SK-MEL-5 (cell line): ENCODE measurements at places on chromosomes 16 and 17. TPM values are rescaled to one million over a fixed set of nuclear protein-coding genes. Genes with fewer than 3 reads are reported as not detected.

Gene AIPL1
- total RNA-seq = not detected in 2 replicates

GRCh38 chr17:600576-601243 is 113.9 kb downstream of the VPS53 start:
- DNase-seq = no peak

DNA sequence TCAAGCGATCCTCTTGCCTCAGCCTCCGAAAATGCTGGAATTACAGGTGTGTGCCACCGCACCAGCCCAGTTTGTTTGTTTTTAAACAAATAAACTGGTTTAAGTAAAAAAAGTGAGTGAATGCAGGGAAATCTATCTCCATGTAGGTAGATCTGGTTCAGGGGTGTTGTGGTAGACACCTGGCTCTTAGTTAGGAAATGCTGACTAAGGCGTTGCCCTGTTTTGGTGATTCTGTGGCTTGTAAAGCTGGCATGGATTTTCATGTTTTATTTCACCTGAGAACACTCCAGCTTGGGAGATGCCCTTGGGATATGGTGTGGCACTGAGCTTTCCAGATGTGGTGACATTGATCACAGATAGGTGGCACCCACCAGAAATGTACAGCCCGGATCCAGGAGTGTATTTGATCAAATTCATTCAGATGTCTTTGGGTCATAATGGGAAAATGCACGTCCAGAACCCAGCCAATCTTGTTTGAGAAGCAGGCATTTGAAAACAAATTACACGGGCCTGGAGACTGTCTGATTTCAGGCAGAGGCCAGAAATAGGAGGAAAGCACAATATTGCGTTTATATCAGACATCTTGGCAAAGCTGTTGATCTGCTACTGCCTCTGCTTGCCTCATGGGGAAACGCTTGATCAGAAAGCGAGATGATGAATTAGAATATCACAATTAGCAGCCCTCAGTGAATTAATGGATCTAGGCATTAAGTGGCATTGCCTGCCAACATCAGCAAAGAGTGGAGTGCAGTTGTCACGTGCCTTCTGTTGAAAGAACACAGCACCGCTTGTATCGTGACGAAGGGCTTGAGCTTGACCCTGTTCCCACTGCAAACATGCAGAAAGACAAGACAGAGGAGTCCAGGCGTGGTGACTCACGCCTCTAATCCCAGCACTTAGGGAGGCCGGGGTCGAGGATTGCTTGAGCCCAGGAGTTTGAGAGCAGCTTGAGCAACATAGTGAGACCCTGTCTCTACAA is 7.3 kb upstream of the IL34 start:
- DNase-seq = peak; percentile 16

Gene TBKBP1
- 7.7 and 8.3 TPM in 2 replicates for total RNA-seq

DNA sequence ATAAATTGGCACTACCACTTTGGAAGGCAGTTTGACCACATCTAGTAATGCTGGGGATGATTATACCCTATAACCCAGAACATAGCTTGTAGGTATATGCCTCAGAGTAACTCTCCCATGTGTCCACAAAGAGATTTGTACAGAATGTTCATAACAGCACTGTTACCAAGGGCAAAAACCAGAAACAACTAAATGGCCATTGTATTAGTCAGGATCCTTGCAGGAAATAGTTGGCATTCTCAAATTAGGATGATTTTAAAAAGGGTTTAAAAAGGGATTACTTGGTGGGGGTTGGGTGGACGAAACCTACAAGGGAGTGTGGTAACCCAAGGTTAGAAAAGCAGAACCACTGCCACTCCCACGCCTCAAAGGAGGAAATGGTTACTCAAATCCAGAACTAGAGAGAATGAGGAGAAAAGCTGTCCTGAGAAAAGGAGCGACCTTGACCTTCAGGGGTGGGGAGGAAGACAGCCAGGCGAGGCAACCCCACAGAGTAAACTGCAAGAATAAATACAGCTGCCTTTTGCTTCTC is 2.1 kb downstream of the CPPED1 start:
- DNase-seq = no peak

Gene SECTM1
- 0.37 and 0.50 TPM in 2 replicates for total RNA-seq

- no peak for DNase-seq
Measured at GRCh38 chr16:9966569-9967157, 215.6 kb downstream of the GRIN2A start.

GRCh38 chr16:56190677-56191155 is 573 bp upstream of the GNAO1 start:
- peak; percentile 15 for DNase-seq

DNA sequence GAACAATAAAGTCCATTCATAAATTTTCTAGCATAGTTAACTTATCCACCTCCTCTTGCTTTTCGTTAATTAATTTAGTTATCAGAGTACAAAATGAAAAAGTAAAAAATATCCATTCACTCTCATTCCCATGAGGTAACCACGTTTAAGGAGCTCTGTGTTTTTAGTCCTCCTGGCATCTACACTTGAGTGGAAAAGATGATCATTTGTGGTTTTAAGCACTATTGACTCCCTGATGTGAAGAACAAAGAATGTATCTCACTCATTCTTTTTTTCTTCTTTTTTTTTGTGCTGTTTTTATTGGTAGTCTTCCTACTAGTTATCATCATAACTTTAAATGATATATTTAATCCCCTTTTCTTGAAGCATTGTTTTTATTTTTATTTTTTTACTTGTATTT is 26.1 kb downstream of the QPRT start:
- DNase-seq = no peak

Gene ZSCAN10
- total RNA-seq = 0.13 TPM in 1 of 2 replicates, not detected in the other

- DNase-seq = no peak
Measured at GRCh38 chr16:68094614-68094934, 9.4 kb downstream of the NFATC3 start.

Gene NAGLU
- total RNA-seq = 75.8 and 91.8 TPM in 2 replicates
